RKO (cell line): ENCODE measurements at places on chromosomes 2 and 18.

- DNase-seq: peak; percentile 6
Observed at GRCh38 chr2:84713441-84713840, 167.4 kb downstream of the TRABD2A start.

DNA sequence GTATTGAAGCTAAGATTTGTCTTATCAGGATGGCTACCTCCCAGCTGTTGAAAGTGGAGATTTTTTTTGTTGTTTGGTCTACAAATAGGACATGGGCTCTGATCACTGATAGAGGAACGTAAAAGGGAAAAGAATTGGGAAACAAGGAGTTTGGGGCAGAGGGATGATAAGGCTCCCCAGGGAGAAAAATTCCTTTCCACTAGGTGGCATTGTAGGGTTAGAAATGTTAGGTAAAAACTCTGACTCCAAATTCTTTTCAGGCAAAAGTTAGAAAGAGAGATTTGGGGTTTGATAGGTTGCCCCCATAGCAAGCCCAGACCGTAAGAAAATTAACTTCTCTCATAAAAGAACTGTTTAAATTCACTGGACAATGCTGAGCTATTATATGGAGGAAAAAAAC lies 19.8 kb downstream of the CMPK2 start:
- DNase-seq: no peak

GRCh38 chr18:12422936-12423335 lies 15.2 kb downstream of the PRELID3A start:
- peak; percentile 43 for DNase-seq

GRCh38 chr18:47964053-47964452 lies 33.6 kb upstream of the SMAD2 start:
- no peak for DNase-seq

DNA sequence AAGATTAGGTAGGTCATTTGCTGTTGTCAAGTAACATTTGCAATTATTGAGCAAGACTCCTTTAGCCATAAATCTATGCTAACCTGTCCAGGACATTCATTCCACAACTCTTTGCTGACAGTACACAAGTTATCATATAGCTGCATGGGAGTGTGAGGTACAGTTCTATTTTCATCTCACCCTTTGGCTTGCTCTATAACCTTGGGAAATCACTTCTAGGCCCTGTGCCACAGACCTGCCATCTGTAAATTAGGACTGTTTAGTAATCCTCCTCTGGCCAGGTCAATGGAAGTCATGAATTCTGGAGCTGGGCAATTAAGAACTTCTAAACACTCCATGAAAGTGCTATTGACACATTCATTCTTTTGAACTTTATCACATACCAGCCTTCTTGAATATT lies 34.6 kb upstream of the PAIP2B start:
- DNase-seq: no peak

- no peak for DNase-seq
Observed at GRCh38 chr18:64872710-64873458, 724.0 kb upstream of the LINC00305 start.

- DNase-seq: no peak
Observed at GRCh38 chr2:88493481-88493880, 41.0 kb upstream of the FOXI3 start.

- DNase-seq: no peak
Observed at GRCh38 chr18:21083017-21083416, 28.6 kb downstream of the ROCK1 start.

GRCh38 chr2:144595686-144596072 lies 75.8 kb upstream of the ZEB2 start:
- DNase-seq: no peak

DNA sequence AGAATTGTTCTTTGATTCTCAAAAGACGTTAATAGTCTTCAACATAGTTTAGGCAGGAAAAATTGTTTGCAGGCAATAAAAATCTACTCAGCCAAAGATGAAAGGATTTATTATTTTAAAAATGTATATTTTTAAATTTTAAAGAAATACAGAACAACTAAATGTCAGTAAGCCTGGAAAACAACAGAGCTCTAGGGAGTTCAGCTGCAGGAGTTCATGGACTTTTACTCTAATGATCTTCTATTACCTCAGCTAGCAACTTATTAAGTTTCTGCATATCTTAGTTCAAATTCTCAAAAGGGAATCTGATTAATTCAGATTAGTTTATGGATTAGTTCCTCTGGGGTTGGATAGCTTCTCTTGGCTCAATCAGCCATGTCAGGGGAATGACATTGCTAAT lies 17.9 kb upstream of the XIRP2 start:
- no peak for DNase-seq

- no peak for DNase-seq
Observed at GRCh38 chr18:13643261-13643751, 83.1 kb downstream of the FAM210A start.

DNA sequence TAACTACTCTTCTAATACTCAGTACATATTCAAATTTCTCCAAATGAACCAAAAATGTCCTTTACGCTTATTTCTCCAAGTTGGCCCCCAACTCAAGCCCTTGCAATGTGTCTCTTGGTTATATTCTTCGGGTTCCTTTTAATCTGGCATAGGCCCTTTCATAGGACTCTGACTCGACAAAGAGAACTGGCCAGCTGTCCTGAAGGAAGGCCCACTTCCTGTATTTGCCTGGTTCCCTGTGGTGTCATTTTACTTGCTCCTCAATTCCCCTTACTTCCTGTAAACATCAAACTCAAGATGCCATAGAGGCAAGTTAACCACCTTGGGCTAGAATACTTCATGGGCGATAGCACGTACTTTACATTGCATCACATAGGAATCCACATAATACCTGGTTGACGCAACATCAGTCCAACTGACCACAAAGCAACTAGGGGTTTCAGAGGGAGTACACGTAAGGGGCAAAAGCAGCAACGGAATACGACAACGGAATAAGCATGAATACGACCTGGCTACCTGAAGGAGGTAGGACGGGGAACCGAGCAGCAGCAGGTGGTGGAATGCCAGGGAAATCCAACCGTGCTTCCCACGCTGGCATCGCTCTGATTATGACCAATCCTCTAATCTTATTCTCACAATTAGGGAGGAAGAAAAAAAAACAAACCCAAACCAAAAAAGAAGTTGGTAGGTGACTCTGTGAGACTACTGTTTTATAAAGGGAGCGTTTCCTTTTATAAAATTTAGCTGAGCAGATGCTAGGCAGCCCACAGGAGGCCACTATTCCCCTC lies 823 bp upstream of the GORASP2 start:
- peak; percentile 76 for DNase-seq

DNA sequence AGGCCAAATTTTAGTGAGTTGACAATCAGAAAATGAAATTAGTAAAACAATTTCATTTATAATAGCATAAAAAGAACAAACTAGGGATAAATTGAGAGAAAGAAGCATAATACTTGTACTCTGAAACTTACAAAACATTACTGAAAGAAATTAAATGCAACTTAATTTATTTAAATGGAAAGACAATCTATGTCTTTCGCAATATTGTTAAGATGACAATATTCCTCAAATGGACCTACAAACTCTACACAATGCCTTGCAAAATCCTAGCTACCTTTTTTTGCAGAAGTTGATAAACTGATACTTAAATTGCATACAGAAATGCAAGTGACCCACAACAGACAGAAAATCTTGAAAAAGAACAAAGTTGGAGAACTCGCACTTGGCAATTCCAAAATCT lies 9.1 kb downstream of the EPG5 start:
- DNase-seq: no peak

- no peak for DNase-seq
Observed at GRCh38 chr2:226310146-226310545, 489.5 kb downstream of the IRS1 start.

DNA sequence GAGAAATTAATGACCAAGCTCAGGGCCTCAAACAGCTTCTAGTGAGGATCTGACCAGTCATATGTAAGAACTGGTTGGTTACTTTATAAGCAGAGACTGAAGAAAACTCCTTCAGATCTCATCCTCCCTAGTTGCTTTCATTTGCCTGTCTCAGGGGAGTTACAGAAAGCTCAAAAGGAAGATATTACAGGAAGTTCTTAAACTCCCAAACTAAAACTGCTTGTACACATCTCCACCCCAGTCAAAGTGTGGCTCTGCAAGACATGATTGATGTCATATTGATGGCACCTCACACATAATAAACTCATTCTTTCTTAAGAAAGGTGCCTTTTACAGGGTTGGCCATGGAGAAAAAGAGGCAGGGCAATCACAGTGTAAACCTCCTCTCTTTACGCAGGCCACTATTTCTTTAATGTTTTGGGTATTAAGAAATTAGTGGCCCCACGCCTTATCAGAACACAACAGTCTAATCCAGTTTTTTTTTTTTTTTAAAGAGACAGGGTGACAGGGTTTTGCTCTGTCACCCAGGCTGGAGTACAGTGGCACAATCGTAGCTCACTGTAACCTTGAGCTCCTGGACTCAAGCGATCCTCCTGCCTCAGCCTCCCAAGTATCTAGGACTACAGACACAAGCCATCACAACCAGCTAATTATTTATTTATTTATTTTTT lies 62.6 kb upstream of the STK17B start:
- DNase-seq: no peak

DNA sequence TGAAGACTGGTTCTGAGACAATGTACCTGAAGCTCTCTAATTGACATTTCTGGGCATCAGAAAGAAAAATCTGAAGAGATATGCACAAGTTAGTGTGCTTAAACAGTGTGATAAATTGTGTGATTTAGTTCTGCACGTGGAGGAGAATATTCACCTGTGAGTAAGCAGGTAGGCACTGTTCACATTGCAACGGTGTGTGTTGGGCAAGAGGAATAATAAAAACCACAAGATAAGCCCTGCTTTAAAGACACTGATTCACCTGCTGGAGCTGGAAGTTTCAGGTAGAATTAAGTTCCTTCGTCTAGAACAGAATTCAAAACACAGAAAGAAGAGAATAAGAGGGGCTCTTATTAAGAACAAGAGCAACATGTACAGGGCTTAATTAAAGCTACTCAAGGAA lies 864.3 kb upstream of the SOX11 start:
- DNase-seq: no peak

- no peak for DNase-seq
Observed at GRCh38 chr2:46337208-46337994, 40.2 kb downstream of the EPAS1 start.

- no peak for DNase-seq
Observed at GRCh38 chr2:235238537-235238936, 255.3 kb upstream of the AGAP1 start.

DNA sequence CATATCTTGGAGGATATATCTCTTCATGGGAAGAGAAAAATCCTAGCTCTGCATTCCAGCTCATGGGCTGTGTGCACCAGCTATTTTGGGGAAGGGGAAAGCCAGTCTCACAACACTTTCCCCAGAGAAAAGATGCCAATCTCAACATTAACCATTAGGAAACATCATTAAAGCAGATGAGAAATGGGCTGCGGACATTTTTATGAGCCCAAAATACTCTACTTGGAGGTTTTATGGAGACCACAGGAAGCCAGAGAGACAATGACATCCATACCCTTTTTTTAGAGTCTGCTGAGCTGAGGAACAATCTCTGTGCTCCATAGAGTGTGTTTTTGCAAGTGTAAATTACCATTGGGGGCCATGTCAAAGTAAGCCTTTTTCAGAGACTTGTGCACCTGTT lies 213.7 kb downstream of the TRIB2 start:
- no peak for DNase-seq

- DNase-seq: no peak
Observed at GRCh38 chr2:55859875-55860274, 63.7 kb downstream of the EFEMP1 start.

GRCh38 chr18:44602845-44603244 lies 77.8 kb upstream of the SETBP1 start:
- no peak for DNase-seq

- no peak for DNase-seq
Observed at GRCh38 chr2:120299004-120299403, 46.4 kb downstream of the RALB start.

DNA sequence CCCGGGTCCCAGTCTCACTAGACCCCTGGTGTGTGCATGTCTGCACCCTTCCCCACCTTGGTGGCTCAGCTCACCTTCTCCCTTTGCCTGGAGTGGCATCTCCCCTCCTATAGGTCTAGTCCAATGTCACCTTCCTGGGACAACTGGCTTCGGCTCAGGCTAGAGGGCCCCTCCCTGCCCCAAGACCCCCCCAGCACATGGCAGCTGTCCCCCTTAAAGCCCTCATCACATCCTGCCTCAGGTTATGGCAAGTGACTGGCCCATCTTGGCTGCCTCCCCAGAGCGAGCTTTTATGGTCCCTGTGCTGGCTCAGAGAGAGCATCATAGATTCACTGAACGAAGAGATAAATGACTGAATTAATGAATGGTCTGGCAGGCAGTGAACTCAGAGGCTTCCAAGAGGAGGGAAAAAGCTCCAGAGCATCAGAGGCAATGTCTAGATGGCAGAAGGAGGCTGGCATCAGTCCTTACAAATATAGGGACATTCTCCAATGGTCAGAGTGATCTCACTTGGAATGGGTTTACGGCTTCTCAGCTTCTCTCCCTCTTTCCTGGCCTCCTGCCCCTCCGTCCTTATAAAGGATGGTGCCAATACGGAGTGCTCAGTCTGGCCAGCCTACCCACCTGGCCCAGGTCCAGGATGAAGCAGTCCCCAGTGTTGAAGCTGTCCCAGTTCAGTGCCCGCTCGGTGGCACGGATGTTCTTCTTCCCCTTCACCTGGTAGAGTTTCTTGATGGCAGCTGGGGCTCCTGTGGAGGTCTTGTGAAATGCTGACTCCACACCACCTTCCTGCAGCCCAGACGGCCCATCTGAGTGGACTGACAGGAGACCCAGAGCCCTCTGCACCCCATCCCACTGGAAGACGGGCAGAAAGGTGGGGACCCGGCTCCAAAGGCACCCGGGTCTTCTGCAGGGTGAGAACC lies 9.4 kb downstream of the CAPG start:
- no peak for DNase-seq

DNA sequence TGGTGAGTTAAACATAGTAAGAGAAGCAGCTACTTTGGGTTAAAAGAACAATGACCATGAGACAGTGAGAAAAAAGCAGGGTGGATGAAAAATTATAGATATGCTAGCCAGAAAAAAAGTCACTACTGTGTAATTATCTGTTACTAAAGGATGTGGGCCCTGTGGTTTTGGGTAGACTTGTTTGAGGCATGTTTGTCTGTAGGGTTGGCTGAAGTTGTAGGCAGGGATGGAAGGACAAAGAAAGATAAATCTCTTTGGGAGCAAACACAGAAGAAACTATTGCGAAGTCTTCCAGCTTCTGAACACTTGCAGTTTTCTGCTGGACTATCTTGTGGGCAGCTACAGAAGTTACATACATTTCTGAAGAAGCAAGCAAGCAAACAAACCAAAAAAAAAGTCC lies 28.2 kb downstream of the RND3 start:
- DNase-seq: no peak

DNA sequence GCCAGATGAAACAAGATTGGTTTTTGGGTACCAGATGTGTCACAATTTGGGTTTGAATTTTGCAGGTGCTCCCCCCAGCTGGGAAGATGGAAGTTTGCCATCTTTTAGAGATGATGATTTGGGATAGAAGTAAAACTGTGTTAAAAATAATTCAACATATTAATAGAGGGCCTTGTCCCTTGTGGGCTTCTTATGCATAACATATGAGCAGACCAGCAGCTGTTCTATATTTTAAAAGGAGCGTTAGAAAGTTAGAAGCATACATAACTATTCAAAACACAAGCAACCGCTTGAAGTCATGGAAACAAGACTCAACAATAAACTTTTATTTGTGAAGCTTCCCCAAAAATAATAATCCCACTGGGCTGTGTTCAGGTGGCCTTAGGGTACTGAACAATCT lies 62.8 kb downstream of the EFEMP1 start:
- no peak for DNase-seq

GRCh38 chr2:66301022-66301766 lies 133.7 kb upstream of the MEIS1 start:
- DNase-seq: no peak

GRCh38 chr2:200993097-200993496 lies 29.6 kb upstream of the ORC2 start:
- DNase-seq: no peak
